ENCODE measurements at places on chromosomes 7 and 10.

- no peak for DNase-seq
Measured at GRCh38 chr10:84452003-84452402, 123.6 kb downstream of the CCSER2 start.

DNA sequence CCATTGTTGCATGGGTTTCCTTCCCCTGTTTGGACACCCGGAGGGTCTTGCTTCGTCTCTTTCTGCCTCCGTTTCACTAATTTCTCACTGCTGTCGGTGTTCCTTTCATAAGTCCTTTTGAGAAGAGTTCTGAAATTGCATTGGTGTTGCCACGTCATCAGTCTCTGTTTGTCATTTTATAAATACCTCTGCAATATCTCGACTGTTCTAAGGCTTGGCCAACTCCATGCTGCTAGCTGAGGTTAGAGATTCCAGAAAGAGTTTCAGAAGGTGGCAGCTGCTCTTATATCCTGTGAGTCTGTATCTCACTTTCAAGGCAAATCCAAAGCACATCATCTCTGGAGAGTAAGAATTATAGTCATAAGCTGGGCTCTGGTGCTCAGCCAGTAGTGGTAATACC is 148.0 kb upstream of the INSYN2A start:
- DNase-seq: no peak

DNA sequence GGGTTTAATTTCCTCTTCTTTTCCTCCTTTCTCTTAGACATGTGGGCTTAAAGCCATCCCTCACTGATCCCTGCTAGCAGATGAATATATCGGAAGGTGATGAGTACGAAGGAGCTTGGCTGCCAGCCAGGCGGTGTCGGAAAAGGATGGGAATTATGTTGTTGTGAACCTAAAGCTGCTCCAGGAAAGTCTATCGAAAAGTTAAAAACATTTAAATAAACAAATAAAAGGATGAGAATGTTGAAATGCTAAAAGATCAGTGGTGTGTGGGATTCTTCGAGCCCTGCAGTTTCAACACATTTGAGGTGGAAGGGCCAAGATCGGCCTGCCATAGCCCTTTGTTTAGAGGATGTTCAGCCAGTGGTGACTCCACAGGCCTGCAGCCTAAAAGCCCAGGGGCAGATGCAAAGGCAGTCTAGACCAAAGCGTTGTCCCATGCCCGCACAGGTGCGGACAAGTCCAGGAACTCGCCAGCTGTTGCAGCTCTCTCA is 107.9 kb downstream of the JCAD start:
- DNase-seq: no peak

- DNase-seq: peak; percentile 14
Measured at GRCh38 chr7:1192171-1192676, 32.2 kb upstream of the ZFAND2A start.

DNA sequence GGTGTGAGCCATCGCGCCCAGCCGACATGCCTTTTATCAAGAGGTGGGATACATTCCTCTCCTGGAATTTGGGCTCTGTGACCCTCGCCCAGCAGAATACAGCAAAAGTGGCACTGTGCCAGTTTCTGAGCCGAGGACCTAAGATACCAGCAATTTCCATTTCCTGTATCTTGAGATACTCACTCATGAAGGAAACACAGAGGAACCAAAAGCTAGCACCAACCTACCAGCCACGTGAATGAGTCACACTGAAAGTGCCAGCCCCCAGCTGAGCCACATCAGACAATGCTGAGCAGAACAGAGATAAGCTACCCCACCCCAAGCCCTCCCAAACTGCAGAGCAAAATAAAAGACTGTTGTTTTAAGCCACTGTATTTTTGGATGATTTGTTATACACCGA is 56.3 kb downstream of the CACUL1 start:
- DNase-seq: peak; percentile 89

- no peak for DNase-seq
Measured at GRCh38 chr7:72112530-72112929, 299.6 kb downstream of the CALN1 start.

GRCh38 chr10:112887968-112888367 is 62.1 kb upstream of the TCF7L2 start:
- DNase-seq: no peak

DNA sequence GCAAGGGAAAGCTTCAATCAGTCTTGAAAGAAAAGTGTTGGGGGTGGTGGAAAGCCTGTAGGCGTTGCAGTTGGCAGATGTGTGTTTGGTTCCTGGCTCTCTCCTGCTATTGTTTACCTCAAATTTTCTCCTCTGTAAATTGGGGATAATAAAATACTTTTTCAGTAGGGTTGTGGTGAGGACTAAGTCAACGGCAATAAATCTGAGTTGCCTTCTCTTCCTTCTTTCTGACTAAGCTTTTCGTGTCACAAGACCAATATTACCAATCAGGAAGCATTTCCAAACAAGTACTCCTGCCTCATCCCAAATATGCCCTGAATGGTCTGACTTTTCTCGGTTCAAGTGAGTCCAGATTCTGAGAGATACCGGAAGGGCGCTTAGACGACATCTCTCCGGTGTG is 54.0 kb downstream of the CREB5 start:
- no peak for DNase-seq

- no peak for DNase-seq
Measured at GRCh38 chr10:10846504-10846900, 171.2 kb upstream of the CELF2 start.

- DNase-seq: no peak
Measured at GRCh38 chr7:134752006-134752760, 27.3 kb upstream of the CALD1 start.

DNA sequence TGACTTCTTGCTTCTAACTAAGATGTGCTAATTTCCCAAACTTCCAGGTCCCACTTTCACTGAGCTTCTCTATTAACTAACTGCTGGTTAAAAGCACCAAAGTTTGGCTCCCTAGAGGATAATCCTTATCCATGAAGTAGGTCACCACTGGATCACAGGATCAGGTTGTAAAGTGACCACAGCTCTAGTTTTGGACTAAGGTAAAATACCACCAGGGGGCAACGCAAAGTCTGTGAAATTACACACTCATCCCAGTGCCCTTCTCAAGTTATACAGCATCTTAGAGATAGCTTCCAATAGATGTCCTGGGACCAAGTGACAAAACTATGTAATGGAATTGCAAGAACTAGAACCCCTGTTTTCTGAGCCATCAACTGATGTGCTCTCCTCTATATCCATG is 116.4 kb upstream of the ASAH2 start:
- peak; percentile 8 for DNase-seq

GRCh38 chr7:29113384-29114102 is 32.8 kb downstream of the CPVL start:
- DNase-seq: no peak

DNA sequence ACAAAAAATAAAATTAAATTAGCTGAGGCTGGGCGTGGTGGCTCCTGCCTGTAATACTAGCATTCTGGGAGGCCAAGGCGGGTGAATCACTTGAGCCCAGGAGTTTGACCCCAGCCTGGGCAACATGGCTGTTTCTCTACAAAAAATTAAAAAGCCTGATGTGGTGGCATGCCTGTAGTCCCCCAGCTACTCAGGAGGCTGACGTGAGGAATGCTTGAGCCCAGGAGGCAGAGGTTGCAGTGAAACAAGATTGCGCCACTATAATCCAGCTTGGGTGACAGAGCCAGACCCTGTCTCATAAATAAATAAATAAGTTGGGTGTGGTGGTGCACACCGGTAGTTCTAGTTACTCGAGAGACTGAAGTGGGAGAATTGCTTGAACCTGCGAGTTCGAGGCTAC is 65.1 kb downstream of the GNA12 start:
- no peak for DNase-seq

DNA sequence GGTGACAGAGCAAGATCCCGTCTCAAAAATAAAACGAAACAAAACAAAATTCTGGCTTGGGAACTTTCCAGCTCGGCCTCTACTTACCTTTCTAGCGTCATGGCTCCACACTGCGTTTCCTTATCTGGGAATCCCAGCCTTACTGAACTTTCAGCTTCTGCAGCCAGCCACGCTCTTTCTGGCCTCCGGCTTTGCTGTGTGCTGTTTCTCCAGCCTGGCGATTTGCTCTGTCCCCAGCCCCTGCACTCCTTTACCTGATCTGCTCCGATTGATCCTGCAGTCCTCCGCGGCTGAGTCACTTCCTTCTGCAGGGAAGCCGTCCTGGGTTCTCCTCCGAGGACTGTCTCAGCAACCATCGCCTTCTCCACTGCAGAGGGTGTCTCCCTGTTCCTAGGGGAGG is 71.0 kb upstream of the FAM171A1 start:
- no peak for DNase-seq

- DNase-seq: no peak
Measured at GRCh38 chr10:11683529-11684320, 58.5 kb upstream of the ECHDC3 start.

DNA sequence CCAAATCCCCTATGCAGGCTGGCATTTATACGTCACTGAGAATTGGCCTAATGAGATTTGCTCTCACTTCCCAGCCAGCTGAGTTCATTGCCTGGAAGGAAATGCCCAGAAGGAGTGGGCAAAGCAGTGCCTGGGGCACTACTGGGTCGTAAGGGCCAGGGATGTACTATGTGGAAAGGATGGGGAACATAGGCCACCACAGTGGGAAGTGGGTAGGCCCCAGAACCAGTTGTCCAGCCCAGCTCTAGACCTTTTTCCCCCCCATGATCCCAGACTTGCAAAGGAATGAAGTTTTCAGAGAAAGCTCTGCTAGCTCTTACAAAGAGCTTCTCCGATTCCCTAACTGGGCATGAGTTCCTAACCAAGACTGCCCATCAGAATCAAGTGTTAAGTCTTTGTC is 13.9 kb downstream of the TRPV5 start:
- DNase-seq: no peak

- no peak for DNase-seq
Measured at GRCh38 chr7:376306-377079, 86.5 kb downstream of the FOXL3 start.

DNA sequence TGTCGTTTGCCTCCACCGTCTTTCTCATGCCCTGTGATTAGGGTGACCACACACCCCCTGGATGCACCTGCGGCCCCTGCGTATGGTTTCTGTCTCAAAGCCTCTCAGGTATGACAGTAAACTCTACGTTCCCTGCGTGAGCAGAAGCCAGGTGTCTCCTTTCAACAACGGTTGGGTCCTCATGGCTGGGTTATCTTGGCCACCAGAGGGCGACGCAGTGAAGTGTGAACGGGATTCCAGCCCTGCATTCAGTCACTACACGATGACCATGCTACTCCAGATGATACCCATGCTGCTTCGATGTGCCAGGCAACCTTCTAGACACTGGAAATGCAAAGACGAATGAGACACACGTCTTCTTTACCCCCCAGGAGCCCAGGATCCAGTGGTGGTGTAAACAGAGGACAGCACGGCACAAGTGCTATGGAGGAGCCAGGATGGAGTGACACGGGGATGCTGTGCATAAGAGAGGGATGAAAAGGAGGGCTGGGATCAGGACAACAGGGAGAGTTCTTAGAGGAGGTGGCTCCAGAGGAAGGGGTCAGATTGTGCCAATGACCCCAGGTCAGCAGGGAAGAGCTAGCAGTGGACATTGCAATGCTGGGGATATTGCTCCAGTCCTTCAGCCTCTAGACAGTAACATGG is 228.1 kb upstream of the PFKP start:
- DNase-seq: no peak

- DNase-seq: no peak
Measured at GRCh38 chr7:18529239-18529638, 33.7 kb downstream of the HDAC9 start.

DNA sequence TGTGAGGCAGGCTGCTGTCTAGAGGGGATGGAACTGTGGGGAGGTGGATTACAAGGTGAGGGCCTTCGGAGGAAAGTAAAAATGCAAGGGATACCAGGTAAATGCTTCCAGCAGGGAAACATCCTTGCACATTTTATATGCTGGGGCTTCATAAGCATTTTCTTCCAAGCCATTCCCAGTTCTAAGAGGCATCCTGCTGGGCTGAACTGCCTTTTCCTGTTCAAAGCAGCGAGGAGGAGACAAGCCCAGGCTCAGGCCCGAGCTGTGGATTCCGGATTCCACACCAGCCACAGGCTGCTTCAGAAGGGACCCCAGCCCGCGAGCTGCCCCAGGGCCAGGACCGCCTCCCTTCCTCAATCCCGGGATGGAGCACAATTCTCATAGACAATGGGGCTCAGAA is 249.7 kb downstream of the TNS3 start:
- no peak for DNase-seq

DNA sequence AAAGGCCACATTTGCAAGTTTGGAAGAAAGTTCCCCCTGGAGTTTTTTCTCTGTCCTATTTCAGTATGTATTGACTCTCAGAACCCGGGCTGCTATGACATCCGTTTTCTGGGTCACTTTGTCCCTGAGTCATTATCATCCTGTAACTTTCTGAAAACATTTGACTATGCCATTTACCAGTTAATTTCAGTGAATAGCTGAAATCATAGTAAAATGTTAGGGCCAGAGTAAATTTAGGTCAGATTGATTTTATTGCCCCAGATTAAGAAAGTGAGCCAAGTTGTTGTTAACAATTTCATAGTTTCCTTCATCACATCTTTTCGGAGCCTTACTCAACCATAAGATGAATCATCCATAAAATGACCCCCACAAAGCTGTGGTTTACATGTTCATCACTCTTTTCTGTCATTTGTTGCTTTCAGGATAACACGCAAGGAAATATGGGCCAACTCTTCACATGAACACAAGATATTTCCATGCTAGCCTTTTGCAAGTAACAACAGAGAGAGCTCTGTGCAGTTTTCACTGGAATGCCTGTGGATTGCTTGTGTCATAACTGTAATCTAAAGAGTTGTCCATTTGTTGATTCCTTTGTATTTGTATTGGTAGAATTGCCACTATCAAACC is 3.9 kb upstream of the MACC1 start:
- no peak for DNase-seq

DNA sequence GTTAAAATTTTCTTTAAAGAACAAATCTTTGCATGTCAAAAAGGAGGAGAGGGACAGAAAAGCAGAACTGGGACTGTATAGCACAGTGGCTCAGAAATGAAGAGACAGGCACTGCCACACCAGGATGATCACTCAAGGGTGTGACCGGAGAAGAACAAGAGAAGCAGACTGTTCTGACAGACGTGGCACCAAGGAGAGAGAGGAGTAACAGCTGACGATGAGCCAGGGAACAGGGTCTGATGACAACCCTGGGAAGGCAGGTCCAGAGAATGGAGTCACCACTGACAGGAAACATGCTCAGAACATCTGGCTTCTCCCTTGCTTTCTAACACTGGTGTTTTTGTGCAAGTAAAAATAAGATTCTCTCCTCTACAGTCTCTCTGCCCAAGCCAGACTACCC is 14.6 kb upstream of the VAX1 start:
- no peak for DNase-seq

- no peak for DNase-seq
Measured at GRCh38 chr10:59176241-59177030, at the start of gene PHYHIPL. Gene PHYHIPL, plus strand, starts transcription at chr10:59176643. Its CDS starts 211 bp downstream, at chr10:59176854.

GRCh38 chr7:106019470-106019820 is 56.4 kb downstream of the CDHR3 start:
- no peak for DNase-seq

- DNase-seq: no peak
Measured at GRCh38 chr7:77482015-77482414, 55.1 kb upstream of the PTPN12 start.

DNA sequence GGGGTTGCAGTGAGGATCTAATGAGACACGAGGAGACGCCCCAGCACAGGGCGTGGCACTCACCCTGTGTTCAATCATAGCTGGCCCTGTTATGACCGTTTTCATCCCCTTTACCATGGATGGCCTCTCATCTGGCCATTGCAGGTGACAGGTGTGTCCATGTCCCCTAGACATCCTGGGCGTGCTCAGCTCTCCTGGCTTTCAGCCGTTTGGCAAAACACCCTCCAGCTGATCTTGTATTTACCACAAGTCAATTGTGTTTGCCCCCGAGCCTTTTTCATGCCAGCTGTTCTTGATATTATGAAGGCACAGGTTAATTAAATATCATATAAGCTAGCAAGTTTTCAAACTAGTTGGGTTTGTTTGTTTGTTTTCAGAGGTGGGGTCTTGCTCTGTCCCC is 97.1 kb downstream of the CHST15 start:
- DNase-seq: no peak

All from CD4-positive, alpha-beta T cell treated with Interleukin-15 for 4 hours (primary cell).